Activated CD8-positive, alpha-beta memory T cell treated with anti-CD3 and anti-CD28 coated beads, Interleukin-2, amount 10 ng/mL, durations not matched to agents 7 days and 5 days (primary cell): ENCODE measurements at places on chromosomes 3 and 15.

DNA sequence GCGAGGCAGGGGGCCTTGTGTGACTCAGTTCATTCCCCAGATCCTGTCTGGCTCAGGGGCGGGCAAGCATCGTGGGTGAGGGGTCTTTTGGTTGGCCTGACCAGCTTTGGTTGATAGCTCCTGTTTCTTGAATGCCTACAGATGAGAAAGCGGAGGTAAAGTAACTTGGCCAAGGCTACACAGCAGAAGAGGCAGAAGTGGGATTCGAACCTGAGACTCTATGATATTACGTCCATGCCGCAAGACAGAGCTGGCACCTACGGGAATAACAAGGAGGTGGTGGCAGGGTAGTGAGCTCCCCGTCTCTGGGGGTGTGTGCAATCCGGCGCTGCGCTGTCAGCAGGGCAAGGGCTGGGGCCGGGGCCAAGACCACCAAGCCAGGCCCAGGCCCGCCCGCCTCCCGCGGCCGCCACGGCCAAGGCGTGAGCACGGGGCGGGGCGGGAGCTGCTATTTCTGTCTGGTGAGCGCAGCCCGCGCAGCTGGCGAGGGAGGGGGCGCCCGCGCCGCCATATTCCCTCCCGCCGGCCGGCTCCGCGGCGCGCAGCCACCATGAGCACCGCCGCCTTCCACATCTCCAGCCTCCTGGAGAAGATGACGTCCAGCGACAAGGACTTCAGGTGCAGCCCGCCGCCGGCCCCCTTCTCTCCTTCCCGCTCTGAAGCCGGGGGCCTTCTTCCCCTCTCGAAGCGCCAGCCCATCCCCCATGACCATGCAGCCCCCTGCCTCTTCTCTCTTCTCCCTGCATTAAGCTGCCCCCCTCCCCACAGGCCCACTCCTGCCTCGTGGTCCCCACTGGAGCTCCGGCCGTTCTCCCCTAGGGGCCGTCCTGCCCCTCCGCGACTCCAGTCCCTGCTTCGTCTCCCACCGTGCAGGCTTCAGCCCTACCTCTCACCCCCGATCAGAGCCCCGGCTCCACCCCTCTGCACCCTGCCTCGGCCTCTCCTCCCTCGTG, at the start of gene CAND2:
TSS of gene CAND2 (plus strand) at position 510 of the 953 bp plus-strand sequence. CDS start at position 551, 41 bp downstream.
- peak; percentile 38 for DNase-seq

DNA sequence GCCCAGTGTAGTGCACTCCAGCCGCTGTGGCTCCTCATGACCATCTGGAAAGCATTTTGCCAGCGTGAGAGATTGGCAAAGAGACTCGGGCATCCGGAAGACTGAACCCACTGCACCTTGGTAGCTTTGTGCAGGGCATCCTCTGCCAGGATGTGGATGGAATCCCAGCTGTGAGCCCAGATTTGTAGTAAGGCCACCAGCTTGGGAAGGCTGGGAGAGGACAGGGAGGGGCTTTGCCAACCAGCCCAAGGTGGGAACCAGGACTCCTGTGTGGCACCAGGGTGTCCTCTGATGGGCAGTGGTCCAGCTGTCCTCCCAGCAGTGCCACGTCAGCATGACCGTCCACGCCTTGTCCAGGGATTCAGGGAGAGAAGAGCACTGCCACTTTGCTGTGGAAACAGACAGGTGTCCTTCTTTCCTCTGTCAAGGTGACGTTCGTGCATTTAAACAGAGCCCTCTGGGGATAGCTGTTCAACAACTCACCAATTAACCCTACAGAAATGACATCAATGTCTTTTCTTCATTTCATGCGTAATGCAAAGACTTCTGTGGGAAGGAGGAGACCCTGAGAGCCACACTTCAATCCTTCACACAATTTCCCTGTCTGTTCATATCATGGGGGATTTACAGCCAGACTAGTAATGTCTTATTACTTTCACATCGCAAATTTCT, 19.1 kb downstream of the KLF15 start:
- DNase-seq = no peak

DNA sequence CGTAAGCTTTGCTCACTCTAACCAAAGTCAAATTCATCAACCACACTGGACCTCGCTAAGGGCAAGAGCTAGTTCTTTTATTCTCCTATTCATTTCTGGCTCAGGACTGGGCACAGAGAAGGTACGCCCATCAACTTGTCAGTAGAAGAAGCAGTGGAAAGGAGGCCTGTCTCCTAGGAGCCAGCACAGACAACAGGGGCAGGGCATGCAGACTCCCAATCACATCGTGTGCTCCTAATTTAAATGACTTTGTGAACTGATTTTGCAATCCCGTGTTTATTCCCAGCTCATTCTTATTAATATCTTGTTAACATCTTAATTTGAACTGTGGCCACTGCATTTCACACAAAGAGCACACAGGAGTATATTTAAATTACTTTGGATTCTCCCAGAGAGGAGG, 161.1 kb upstream of the BCL6 start:
- no peak for DNase-seq

DNA sequence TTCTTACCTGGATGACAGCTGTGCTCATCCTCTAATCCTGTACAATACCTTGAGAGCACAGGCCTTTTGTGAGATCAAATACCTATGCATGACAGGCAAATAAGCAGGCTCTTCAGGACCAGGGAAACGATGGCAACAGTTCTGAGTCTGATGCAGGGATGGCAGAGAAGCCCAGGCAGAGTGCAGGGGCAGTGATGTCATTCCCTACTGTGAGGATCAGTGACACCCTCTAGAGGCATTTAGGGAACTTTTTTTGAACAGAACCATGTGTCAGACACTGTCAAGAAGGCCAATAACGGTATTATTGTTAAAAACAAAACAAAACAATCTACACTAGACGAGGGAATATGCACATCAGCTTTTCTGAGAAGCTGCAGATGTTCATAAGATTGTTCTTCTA, 314.8 kb upstream of the CTDSPL start:
- DNase-seq = no peak

- no peak for DNase-seq
Observed at GRCh38 chr15:38557921-38558320, 6.7 kb downstream of the RASGRP1 start.

GRCh38 chr3:4741404-4742307, 237.6 kb upstream of the BHLHE40 start:
- DNase-seq = no peak

GRCh38 chr3:187027531-187028278, 97.4 kb downstream of the ST6GAL1 start:
- peak; percentile 71 for DNase-seq

DNA sequence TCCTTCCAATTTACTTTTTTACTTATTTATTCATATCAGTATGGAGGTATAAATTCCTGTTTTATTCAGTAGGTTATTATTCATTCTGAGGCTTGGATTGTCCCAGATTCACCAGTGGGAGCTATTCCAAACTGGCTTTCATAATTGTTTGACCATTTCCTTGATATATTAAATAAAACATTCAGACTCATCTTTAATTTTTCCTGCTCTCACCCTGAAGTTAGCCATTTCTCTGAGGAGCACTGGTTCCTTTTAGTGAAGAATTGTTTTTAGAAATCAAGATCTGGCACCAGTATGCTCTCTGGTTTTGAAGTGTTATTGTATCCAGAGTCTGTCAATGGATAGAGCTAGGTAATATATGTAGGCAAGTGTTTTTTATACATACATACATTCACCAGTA, 66.9 kb upstream of the DCBLD2 start:
- no peak for DNase-seq

DNA sequence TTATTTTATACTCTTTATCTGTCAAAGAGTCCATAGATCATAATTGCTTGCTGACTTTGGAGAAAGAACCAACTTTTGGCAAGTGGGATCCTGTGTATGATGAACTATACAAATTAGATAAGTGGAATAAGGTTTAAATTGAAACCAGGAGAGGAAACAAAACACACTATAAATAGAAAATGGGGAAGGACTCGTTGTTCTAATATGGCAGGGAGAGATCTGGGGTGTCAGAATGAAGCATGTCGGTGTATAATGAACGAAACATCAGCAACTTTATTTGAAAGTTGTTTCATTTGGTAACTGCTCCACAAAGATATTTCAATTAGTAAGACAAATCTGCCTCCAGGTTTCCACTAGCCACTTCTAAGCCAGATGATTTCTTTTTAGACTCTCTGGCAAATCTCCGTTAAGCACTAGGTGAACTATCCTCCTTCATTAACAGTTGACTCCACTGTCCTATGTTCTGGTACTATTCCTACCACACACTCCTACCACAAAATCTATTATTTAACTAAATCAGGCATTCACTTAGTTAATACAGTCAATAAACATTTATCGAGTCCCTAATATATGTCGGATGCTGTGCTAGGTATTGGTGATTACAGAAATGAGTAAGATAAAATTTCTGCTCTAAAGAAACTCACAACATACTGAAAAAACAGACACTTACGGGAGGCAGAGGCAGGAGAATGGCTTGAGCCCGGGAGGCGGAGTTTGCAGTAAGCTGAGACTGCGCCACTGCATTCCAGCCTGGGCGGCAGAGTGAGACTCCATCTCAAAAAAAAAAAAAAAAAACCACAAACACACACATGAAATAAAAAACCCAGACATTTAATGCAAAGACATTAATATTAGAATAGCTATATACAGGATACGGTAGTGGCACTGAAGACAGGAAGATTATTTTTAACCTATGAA, 20.1 kb downstream of the SLC15A2 start:
- DNase-seq = no peak

DNA sequence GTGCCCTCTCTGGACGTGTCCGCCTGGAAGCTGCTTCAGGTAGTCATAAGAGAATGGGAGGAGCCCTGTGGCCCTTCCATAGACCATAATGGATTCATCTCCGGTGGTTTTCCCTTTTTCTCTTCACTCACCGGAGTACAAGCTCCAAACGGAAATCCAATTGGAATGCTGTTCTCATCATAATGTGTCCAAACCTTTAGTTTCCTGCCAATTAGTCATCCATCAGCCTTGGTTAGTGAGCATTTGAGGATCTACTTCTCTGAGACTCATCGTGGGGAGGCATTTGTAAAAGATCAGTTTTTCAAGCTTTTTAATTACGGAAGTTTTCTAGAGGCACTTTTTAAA, 34.9 kb downstream of the ABHD2 start:
- no peak for DNase-seq

DNA sequence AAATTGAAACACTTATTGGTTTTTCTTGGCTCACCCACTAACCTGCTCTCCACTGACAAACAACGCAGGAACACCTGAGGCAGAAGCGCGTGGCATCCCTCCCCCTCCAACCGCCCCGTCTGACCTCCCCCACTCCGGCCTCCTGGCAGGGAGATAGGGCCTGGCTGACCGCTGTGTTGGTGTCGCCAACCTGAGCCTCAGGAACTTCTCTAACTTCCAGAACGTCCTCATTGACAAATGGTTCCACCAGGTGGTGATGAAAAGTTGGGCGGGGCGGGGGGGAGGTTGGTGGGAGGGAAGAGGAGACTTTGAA, 22.8 kb downstream of the IL17RD start:
- no peak for DNase-seq

DNA sequence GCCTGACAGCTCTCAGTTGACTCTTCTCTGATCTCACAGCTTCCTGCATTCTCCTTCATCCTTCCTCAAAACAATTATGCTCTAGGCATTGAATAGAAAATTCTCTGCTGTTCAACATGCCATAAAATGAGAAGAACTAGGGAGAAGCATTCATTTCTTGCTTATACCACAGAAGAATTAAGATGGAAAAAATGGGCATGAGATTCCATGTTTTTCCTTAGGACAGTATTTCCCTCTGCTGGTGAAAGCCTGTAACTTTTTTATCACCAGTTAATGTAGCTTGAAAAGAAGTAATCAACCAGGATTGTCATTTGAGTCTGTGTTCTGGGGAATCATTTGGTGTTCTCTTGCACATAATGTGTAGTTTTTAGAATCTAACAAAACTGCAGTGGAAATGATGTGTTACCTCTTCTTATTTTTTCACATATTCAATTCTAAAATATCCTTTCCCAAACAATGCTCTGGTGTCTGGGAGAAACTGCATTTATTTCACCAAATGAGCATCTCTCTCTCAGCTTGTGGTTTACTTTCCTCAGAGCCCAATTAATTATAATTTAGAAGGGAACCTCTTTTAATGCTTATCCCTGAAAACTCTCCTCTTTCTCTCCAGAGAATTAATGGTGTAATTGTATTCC, 92.8 kb upstream of the DCBLD2 start:
- no peak for DNase-seq

GRCh38 chr3:179438841-179439240, 12.4 kb downstream of the GNB4 start:
- no peak for DNase-seq

DNA sequence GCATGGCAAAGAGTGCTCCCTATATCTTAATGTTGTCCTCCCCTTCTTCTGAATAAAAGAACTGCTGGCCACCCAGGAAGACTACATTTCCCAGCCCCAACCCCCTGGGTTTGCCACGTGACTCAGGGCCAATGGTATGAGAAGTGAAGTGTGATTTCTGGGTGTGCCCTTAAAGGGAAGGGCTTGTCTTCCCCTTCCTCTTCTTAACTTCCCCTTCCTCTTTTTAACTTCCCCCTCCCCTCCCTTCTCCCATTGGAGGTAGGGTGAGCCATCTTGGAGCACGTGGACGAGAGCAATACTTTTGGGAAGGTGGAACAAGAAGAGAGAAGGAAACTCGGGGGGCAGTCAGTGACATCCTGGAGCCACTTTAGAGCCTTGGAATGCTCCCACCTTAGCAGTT, 6.8 kb upstream of the KBTBD12 start:
- DNase-seq = no peak

GRCh38 chr3:177836671-177837070, 639.4 kb upstream of the TBL1XR1 start:
- DNase-seq = no peak
